ENCODE measurements at places on chromosomes 1 and 21.

DNA sequence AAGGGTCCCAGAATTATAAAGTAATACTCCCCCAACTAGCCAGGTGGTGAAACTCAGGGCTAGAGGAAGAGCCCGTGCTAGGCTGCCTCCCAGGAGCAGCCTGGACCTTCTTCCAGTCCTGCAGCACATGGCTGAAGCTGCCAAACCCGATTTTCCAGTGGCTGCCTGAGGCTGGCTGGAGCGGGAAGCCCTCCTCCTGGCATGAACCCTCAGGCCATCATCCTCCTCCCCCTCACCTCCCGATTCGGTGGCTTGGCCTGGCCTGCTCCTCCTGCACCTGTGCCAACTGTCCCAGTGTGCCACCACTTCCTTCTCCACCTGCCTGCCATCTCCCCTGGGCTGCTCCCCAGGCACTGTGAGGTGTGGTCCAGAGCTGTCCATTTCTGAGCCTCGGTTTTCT, 3.0 kb upstream of the TSPAN1 start:
- no peak for DNase-seq

GRCh38 chr21:39184050-39184980, 1.1 kb upstream of the PSMG1 start:
- peak; percentile 8 for DNase-seq

GRCh38 chr1:109361069-109361468, 36.6 kb downstream of the SORT1 start:
- no peak for DNase-seq

GRCh38 chr1:14347776-14348175, 250.7 kb upstream of the KAZN start:
- no peak for DNase-seq

DNA sequence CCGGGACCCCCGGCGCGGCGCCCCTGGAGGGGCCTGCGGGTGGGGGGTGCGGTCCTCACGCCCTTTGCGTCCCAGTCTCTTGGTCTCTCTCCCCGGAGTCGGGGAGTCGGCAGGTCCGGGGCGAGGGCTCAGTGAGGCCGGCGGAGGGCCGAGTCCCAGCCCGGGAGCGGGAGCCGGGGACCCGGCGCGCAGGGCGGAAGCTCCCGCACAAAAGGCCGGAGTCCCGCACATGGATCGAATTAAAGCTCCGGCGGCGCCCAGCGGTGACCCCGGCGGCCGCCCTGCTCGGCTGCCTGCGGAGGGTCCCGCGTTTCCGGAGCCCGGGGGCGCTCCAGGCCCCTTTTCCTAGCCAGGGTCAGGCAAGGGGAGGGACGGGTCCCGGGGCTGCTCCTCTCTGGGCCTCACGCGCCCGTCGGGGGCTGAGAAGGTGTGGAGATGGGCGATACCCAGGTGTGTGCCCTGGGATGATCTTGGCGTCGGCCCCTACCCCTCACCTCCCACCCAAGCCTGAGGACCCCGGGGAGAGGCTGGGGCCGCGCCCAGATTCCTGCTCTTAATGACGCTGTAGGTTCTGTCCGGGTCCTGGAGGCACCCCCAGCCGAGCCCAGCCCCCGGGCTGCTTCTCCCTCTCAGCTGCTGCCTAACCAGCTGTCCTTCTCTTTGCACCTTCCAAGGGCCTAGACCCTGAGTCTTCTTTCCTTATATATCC, 512 bp downstream of the FBLIM1 start:
- no peak for DNase-seq

- DNase-seq, result no peak
These were observed 12.4 kb downstream of the SAMSN1 start for GRCh38 chr21:14533499-14534428.

DNA sequence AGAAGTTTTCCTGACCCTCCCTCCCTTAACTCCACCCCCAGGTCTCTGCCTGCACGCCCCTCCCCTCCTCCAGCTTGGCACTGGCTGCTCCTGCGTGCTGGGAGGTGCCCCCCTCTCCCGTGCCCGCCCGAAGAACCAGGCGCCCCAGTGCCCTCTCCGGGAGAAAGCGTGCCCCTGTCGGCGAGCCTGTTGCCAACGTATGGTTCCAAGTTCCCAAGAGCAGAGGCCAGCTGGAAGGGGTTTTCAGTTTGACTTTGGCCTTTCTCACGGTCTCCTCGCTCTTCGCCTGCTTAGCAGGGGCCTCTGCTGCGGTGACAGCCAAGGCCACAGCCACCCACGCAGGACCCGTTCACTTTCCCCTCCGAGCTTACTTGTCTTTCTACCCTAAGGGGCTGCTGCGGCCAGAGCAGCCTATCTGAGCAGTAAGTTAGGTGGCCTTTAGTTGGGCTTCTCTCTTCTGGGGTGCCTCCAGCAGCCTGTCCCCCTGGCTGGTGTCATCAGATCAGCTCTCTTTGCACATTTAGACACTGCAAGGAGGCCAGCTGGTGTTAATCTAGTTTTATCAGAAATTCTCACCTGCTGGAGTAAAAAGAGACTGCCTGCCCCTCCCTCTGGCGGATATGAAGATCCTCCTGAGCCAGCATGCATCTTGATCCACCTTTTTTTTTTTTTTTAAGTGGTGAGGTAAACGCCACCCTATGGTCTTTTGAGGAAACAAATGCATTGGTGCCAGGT, 1.5 kb downstream of the STUM start:
- peak; percentile 35 for DNase-seq

DNA sequence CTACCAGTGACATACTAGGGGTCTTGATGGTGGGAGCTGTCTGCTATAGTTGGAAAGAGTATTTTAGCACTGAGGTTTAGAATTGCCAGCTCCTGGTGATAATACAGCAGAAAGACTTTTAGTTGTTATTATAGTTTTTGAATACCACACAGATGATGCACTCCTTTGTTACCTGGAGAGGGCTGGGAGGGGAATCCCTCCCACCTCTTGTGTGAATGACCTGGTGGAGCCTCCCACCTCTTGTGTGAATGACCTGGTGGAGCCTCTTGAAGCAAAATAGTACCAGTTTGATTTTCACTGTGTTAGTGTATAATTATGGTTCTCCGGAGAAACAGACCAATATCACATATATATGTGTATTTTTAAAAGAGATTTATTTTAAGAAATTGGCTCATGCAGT, 3.3 kb downstream of the DISP1 start:
- no peak for DNase-seq

DNA sequence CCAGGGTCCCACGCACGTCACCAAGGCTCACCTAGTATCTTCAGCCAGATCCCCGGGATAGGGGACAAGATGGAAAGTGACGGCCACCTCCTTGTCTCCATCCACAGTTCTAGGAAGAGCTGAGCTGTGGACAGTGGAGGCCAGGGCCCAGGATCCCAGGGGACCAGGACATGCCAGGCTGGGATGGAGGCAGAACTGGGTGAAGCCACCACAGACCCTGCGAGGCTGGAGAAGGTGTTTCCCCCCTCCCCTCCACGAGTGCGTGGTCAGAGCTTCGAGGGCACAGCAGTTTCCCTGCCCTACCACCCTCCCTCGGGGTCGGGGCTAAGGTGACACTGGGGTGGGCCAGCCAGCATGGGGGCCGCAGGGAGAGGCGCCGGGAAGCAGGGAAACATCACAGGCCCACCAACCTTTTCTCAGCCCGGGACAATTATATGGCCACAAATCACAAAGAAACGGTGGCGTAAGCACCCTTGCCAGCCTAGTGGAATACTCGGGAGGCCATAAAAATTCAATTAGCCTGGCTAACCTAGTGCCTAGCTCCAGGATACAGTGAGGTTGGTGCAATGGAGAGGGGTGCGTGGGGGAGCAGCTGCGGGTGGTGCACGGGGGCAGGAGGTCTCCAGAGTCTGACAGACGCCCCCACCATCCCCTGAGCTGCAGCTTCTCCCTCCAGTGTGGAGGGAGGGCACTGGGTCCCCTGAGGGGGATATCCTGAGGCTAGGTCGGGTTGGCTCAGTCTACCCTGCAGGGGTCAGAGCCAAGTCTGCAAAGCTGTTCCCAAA, 13.4 kb downstream of the DRAXIN start:
- no peak for DNase-seq

- DNase-seq, result no peak
These were observed 2.7 kb downstream of the RORC start for GRCh38 chr1:151828921-151829320.

DNA sequence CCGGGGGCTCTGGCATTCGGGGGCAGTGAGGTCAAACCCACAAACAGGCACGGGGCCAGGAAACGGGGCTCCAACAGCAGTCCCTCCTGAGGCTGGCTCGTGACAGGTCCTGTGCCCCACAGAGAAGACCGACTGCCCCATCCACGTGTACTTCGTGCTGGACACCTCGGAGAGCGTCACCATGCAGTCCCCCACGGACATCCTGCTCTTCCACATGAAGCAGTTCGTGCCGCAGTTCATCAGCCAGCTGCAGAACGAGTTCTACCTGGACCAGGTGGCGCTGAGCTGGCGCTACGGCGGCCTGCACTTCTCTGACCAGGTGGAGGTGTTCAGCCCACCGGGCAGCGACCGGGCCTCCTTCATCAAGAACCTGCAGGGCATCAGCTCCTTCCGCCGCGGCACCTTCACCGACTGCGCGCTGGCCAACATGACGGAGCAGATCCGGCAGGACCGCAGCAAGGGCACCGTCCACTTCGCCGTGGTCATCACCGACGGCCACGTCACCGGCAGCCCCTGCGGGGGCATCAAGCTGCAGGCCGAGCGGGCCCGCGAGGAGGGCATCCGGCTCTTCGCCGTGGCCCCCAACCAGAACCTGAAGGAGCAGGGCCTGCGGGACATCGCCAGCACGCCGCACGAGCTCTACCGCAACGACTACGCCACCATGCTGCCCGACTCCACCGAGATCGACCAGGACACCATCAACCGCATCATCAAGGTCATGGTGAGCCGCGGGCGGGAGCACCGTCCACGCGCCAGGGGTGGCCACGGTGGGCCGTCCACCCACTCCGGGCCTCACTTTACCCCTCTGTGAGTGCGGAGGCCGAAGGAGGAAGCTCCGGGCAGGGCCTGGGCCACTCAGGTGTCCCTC, 14.2 kb downstream of the COL6A2 start:
- no peak for DNase-seq

DNA sequence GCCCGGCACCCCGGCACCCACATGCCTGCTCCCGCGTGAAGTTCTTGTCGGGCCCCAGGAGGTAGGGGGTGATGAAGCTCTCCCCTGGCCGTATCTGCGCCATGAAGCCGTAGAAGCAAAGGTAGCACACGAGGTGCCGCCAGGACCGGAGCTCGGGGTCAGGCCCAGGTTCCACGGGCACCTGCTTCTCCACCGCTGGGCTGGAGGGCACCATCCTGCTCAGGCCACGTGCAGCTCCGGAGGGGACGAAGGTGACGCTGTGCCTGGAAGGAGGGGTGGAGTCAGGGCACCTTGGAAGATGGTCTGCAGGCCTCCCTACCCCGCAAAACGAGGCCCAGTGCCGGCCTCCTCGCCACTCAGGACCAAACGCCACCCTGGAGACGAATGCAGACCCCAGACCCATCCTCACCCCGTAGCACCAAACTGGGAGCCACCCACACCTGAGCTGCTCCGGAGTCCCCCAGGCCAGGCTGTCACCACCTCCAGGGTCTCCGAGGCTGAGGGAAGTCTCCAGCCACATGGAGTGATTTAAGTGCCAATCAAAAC, 4.4 kb downstream of the SLC19A1 start:
- no peak for DNase-seq

DNA sequence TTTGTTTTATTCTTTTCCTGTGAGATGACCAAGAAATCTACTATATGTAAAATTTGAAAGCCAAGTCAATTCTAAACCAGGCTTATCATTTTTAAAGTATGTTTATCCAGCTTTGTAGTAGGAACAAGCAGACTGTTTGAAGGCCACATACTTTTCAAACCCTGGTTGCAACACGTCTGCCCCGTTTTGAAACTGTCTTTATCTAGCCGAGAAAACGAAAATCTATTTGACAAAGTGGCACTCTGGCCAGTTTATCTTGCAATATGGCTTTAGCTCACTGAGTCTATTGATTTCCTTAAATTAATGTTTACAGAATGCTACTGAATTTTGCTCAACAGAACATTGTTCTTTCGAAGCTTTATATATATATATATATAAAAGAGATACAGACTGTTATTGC, 39.7 kb downstream of the PROX1 start:
- DNase-seq, result no peak

DNA sequence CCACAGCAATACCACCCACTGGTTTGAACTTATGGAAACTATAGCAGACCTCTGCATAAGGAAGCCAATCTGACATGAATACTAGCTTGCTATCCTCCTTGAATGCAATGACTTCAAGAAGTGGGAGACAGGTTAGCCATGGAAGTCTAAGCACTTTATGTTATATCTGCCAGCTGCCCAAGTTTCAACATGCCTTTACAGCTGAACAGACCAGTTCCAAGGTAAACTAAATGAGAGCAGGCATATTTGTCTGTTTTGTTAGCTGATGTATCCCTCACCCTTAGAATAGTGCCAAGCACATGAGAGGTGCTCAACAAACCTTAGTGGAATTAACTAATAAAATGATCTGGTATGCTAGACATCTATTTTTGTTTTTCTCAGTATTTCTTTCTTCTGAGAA, 65.1 kb downstream of the ALG14 start:
- DNase-seq, result no peak

DNA sequence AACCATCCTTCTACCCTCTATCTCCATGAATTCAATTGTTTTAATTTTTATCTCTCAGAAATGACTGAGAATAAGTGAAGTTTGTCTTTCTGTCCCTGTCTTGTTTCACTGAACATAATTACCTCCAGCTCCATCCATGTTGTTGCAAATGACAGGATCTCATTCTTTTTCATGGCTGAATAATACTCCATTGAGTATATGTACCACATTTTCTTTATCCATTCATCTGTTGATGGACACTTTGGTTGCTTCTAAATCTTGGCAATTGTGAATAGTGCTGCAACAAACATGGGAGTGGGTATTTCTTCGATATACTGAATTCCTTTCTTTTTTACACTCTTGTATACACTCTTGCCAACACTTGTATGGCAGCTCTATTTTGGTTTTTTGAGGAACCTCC, 72.8 kb upstream of the COX20 start:
- no peak for DNase-seq

DNA sequence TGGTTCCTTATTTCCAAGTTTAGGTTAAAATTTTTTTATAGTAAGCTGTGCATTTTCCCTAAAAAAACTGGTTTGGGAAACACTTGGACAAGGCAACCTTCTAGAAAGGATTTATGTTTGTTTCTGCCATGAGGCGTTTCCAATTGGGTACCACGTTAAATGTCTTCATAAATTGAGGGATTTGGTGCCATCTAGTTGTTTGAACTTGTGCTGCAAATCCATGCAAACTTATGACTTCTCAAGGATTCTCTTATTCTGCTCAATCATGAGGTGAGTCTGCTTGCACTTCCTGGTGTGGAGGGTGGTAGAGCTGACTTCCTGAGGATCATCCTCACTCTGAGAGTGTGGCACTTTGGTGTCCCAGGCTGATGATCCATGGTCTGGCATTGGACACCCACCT, 123.3 kb downstream of the PCNX2 start:
- DNase-seq, result no peak

GRCh38 chr21:41763398-41763931, 3.4 kb downstream of the RIPK4 start:
- no peak for DNase-seq

All from naive thymus-derived CD4-positive, alpha-beta T cell (primary cell).